ENCODE measurements at places on chromosomes 5 and 9.
A peak's percentile ranks its signal among the peaks of the same experiment; 100 is the strongest.

GRCh38 chr5:41598011-41598410 lies 87.6 kb upstream of the PLCXD3 start:
- no peak for DNase-seq

DNA sequence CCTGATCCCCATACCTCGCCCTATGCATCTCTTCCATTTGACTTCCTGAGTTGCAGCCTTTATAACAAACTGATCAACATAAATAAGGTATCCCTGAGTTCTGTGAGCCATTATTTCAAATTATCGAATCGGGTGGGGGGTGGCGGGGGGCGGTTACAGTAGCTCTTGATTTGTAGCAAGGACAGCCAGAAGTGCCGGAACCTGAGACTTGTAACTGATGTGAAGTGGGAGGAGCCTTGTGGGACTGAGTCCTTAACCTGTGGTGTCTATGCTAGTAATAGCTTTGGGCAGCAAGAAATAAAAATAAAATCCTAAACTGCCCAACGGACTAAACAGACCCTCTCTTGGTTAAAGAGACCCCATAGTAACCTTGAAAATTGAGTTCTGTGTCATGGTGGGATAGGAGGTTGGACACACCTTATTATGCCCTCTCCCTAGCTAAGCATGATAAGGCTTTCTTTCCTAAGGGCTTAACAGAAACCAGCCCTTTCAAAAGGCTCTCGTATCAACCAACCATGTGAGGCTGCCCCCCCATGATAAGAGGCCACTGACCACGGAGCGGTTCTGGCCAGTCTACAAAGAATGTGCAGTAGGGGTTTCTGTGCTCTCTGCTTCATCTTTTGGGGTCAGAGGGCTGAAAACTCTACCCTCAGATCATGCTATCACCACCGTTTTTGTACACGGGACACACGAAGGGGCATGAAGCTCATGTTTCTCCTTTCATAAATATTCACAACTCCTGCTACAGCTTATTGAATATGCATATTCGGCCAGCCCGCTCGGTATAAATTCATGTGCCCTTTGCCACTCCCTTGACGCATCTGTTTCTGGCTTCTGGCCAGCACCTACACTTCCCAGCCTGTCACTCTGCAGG lies 39.5 kb upstream of the IQGAP2 start:
- DNase-seq, result no peak

DNA sequence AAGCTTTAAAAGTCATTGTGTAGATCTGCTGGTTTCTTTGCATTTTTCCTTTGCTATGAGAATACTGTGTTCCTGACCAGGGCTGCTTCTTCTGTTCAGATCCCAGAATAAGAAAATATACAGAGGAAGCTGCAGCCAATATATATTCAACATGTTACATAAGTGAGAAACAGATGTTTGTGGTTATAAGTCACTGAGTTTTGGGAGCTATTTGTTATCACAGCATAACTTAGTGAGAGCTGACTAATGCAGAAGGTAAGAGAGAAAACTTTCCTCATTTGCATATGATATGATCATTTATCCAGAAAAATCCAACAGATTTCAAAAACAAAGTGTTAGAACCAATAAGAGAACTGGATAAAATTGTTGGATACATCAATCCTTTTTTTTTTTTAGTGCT lies 136.3 kb upstream of the NR3C1 start:
- no peak for DNase-seq

- DNase-seq, result no peak
Observed at GRCh38 chr5:55429613-55430253, 105.0 kb downstream of the PLPP1 start.

- no peak for DNase-seq
Observed at GRCh38 chr5:16863469-16863946, 72.6 kb downstream of the MYO10 start.

- DNase-seq, result peak; percentile 7
Observed at GRCh38 chr5:90020575-90021538, 388.7 kb downstream of the CETN3 start.

DNA sequence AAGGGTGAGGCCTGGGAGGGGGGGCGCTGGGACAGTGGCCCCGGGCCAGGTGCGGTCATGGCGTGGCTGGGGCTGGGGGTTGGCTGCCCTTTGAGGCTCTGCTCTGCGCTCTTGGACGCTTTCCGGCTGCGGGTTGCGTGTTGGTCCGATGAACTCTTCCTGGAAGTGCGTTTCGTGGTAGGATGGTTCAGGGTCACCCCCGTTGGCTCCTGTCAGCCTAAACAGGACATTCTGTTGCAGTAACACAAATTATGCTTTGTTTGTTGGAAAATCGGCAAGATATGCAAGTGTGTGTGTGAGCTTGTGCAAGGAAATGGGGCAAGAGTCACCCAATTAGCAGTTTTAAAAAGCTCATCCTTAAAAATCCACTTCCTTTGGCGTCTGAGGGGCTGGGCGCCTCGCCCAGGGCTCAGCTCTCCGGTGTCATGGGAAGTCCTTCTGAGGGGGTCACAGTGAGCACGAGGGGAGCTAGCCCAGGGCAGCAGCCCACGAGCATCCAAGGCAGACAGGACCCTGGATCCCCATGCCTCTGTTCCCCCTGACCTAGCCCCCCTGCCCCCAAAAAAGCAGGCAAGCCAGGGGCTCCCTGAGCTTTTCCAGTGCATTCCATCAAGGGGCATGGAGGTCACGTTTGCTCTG lies 22.2 kb upstream of the RNU6ATAC start:
- no peak for DNase-seq

DNA sequence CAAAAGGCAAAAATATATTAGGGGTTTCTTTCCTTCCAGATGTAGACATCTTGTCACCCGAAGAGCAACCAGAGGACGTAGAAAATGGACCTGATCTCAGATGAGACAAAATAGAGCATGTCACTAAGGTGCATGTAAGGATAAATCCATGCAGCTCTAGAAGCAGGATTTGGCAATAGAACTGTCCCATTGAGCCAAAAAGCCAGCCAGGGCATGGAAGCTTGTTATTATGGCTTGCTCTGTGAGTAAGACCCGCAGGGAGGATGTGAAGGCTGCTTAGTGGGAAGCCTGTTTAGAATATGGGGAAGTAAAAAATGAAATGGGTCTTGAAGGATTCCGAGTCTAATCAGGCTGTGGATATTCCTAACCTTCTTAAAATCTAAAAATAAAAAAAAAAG lies 165.6 kb upstream of the MPDZ start:
- no peak for DNase-seq

GRCh38 chr9:33765411-33765810 lies 29.9 kb upstream of the PRSS3 start:
- DNase-seq, result peak; percentile 36

DNA sequence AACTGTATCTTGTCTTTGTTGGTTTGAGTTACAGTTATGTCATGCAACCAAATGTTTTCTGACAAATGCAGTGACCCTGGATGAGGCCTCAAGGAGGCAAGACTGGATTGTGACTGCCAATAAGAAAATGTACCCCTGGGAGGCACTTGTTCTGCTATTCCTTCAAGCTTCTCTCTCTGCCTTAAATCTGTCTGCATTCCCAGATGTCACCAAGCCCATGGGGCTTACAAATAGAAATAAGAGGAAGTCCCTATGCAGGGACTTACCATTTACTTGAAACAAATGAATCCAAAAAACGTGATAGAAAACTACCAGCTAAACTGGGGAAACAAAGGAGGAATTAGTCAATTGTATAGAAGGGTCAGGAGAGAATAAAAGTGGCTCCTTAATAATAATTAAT lies 8.2 kb upstream of the PARP8 start:
- peak; percentile 79 for DNase-seq

- no peak for DNase-seq
Observed at GRCh38 chr9:35271637-35272036, 109.8 kb downstream of the UNC13B start.

GRCh38 chr5:59128646-59129290 lies 545.9 kb downstream of the RAB3C start:
- DNase-seq, result no peak

- DNase-seq, result no peak
Observed at GRCh38 chr5:40277161-40277906, 402.4 kb upstream of the PTGER4 start.

Measured in NB4 (cell line).